IMR-90 (cell line): ENCODE measurements at places on chromosomes 6 and 20. TPM values are rescaled to one million over a fixed set of nuclear protein-coding genes. Genes with fewer than 3 reads are reported as not detected.
A peak's percentile ranks its signal among the peaks of the same experiment; 100 is the strongest.

GRCh38 chr6:62162858-62163257 lies 123.2 kb downstream of the KHDRBS2 start:
- no peaks in the 10 kb centered on the region for H3K36me3 ChIP-seq
- H3K4me3 ChIP-seq, result no peak overlapping the region
- H3K4me1 ChIP-seq, result no peaks in the 10 kb centered on the region
- H3K27ac ChIP-seq, result no peak overlapping the region
- DNase-seq, result no peak
- H3K27me3 ChIP-seq, result no peaks in the 10 kb centered on the region

- H3K4me1 ChIP-seq, result peaks cover 6% of the 10 kb centered on the region; the same call in 1 of the 2 replicates
- no peaks in the 10 kb centered on the region for H3K27me3 ChIP-seq
- peaks cover 29% of the 10 kb centered on the region for H3K36me3 ChIP-seq
Observed at GRCh38 chr6:157312757-157313156, 10.6 kb downstream of the TMEM242 start.

DNA sequence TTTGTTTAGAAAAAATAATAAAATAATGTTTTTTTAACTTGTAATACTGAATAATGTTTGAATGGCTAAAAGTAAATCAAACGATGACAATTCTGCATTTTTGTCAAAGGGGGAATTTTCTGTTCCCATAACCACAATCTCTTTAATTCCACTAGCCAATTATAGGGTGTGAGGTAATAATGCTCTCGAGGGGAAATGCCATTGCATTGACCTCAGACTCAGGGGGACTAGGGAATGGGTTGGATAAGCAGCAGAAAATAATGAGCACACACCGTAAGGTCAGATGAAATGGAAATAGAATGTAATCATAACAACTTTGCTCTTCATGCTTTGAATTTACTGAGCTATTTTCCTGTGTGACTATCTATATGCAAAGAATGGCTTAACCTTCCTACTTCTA lies 584.7 kb downstream of the RFPL4B start:
- DNase-seq, result peak; percentile 21
- no peaks in the 10 kb centered on the region for H3K36me3 ChIP-seq
- H3K27ac ChIP-seq, result no peak overlapping the region
- no peaks in the 10 kb centered on the region for H3K27me3 ChIP-seq
- peaks cover 6% of the 10 kb centered on the region for H3K4me1 ChIP-seq
- no peak overlapping the region for H3K4me3 ChIP-seq

- peaks cover 5% of the 10 kb centered on the region for H3K4me1 ChIP-seq
- no peaks in the 10 kb centered on the region for H3K27me3 ChIP-seq
- H3K27ac ChIP-seq, result peak within 1 kb of the TSS; percentile 83
- H3K36me3 ChIP-seq, result peaks cover 5% of the 10 kb centered on the region; the same call in 1 of the 2 replicates
- peak; percentile 80 for DNase-seq
Observed at GRCh38 chr6:42978839-42979522, at the start of gene PEX6. PEX6 (minus strand) TSS chr6:42979181; CDS start chr6:42979150, 31 bp downstream.

DNA sequence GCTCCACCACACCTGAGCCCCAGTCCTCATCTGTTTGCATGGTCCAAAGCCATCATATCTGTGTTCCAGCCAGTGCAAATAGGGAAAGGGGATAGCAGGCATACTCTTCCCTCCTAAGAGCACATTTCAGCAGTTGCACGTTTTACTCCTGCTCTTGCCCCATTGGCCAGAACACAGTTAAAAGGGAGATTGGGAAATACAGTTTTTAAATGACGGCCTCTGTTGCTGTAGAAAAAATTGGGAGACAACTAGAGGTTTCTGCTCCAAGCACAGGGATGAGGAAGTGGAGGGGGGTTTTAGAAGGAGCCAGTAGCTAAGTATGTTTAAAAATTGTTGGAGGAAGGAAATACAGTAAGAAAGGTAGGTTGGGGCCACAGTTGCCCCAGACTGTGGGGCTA lies 14.6 kb upstream of the STK35 start:
- H3K4me1 ChIP-seq, result no peaks in the 10 kb centered on the region
- H3K27ac ChIP-seq, result no peak overlapping the region
- H3K36me3 ChIP-seq, result no peaks in the 10 kb centered on the region
- DNase-seq, result no peak

The HUS1B gene
- 0.36 and 0.56 TPM in 2 replicates for total RNA-seq

The FNDC1 gene
- total RNA-seq, result not detected in 2 replicates

DNA sequence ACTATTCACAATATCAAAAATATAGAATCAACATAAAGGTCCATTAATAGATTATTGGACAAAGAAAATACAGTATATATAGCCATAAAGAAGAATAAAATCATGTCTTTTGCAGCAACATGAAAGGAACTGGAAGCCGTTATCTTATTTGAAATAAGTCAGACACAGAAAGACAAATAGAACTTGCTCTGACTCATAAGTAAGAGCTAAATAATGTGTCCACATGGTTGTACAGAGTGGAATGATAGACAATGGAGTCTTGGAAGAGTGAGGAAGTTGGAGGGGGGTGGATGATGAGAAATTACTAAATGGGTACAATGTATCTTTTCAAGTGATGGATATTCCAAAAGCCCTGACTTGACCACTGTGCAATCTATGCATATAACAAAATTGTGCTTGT lies 613.5 kb downstream of the PHF3 start:
- H3K4me3 ChIP-seq, result no peak overlapping the region
- H3K36me3 ChIP-seq, result no peaks in the 10 kb centered on the region
- peak; percentile 74 for DNase-seq
- peaks cover 12% of the 10 kb centered on the region for H3K4me1 ChIP-seq

DNA sequence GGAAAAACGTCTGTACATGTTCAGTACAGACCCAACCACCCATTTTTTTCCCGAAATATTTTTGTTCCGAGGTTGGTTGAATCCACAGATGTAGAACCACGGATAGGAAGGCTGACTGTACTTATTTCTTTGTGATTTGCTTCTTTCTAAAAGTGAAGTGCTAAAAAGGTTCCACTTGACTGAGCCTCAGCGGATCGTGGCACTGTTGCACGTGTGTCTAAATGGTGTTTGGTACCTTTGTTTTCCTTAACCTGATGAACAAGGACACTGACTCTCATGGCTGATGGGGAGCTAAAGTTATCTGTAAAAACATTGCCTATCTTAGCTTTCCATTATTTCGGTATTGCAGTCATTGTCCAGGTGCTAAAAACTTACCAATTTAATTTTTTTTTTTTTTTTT lies 6.2 kb downstream of the BPHL start:
- no peaks in the 10 kb centered on the region for H3K4me1 ChIP-seq
- peaks cover 5% of the 10 kb centered on the region for H3K36me3 ChIP-seq
- no peaks in the 10 kb centered on the region for H3K27me3 ChIP-seq
- no peak for DNase-seq
- H3K27ac ChIP-seq, result no peak overlapping the region

- no peaks in the 10 kb centered on the region for H3K27me3 ChIP-seq
- no peaks in the 10 kb centered on the region for H3K4me1 ChIP-seq
- no peak overlapping the region for H3K27ac ChIP-seq
- no peaks in the 10 kb centered on the region for H3K36me3 ChIP-seq
- H3K4me3 ChIP-seq, result no peak overlapping the region
- DNase-seq, result peak; percentile 86
Observed at GRCh38 chr20:60695226-60696000, 556.6 kb upstream of the CDH4 start.

- H3K27me3 ChIP-seq, result peaks cover 44% of the 10 kb centered on the region
- H3K4me3 ChIP-seq, result no peak overlapping the region
- H3K36me3 ChIP-seq, result no peaks in the 10 kb centered on the region
- H3K27ac ChIP-seq, result no peak overlapping the region
- no peak for DNase-seq
Observed at GRCh38 chr20:62572980-62573379, 69.3 kb upstream of the SLCO4A1 start.

The DDO gene
- total RNA-seq, result 0.18 and 0.28 TPM in 2 replicates
